Activated T-helper 2 cell treated with anti-CD3 and anti-CD28 coated beads, Interferon-gamma antibody, Interleukin-2, Interleukin-4, amounts not matched to agents 10 μg/mL and 5 μg/mL and 100 μg/mL, durations not matched to agents 14 hours and 24 hours and 36 hours (primary cell): ENCODE measurements at places on chromosomes 6 and 20.
A peak's percentile ranks its signal among the peaks of the same experiment; 100 is the strongest.

DNA sequence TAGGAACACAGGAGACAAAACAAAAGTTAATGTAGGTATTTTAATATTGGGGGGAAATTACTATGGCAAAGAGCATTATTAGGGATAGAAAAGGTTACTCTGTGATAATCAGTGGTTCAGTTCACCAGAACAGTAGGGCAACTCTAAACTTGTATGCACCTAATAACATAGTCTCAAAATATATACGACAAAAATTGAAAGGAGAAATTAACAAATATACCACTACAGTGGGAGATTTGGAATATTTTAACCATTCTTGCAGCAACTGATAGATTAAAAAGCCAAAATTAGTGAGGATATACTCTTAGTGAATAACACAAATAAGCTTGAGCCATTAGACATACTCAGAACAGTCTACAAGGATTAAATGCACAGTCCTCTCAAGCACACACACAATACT, 11.0 kb downstream of the ARMC12 start:
- no peak overlapping the region for H3K4me3 ChIP-seq
- DNase-seq, result no peak
- H3K36me3 ChIP-seq, result no peaks in the 10 kb centered on the region

DNA sequence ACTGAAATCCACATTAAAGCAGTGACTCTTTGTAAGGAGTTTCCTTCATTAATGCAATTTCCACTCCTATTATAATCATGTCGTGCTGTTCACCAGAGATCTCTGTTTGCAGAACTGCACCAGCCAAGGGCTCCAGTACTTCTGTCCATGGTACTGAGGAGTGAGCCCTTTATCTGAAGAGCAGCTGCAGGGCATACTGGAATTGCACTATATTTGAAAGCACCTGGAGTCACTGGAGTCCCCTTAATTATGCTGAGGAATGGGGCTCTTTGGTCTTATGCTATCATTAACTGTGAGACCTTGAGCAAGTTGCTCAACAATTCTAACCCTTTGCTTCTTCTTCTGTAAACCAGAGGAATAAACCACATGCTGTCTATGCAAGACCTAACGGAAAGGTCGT, 61.7 kb upstream of the NUP153 start:
- no peak for DNase-seq
- H3K27ac ChIP-seq, result no peak overlapping the region
- H3K4me3 ChIP-seq, result no peak overlapping the region
- no peaks in the 10 kb centered on the region for H3K4me1 ChIP-seq

DNA sequence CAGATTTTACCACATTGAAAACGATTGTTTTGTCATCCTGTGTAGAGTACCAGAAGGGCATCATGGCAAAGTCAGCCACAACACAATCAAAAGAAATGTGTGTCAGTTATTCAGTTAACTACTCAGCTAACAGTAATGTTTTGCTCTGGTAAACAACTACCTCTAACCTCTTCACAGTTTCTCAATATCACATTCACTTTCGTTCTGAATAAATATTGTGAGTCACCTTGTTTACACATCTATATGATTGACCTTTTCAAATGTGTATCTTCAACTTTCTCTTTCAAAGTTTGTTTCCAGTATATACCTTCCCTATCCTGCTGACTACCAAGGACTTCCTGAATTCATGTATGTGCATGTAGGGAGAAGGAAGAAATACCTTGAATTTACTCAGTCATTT, 216.6 kb upstream of the UFL1 start:
- no peaks in the 10 kb centered on the region for H3K36me3 ChIP-seq
- no peak overlapping the region for H3K27ac ChIP-seq

DNA sequence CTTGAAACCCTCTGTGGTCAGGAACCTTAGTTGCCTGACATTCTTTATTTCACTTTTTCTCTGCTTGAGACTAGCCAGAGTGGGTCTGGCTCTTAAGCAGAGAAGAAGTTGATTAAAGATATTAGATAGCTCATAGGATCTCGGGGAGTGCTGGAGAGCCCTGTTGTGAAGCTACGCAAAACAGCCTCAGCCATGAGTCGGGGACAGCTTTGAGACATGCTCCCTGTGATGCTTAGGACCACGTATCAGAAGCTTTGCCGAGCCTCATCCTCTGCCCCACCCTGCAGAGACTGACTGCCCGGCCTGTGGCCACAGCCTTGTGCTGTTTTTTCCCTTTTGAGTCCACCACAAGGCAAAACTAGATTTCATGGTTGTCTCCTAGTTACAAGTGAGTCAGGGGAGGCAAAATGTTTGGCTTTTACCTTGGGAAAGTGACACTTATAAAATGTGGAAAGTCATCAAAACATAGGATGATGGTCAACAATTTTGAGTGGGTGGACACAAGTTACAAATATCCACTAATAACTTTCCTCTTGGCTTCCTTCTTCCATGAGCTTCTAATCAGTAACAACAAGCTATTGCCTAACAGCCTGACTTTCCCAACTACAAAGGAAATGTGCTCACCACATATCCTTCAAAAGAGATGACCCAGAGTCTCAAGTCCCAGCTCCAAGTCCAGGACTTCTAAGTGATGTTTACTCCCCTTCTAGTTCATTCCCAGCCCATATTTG, 108.4 kb downstream of the JAG1 start:
- H3K27me3 ChIP-seq, result no peaks in the 10 kb centered on the region
- no peak overlapping the region for H3K4me3 ChIP-seq
- no peak overlapping the region for H3K27ac ChIP-seq
- peaks cover 49% of the 10 kb centered on the region for H3K4me1 ChIP-seq
- DNase-seq, result no peak

GRCh38 chr6:35343092-35343834, 905 bp downstream of the PPARD start:
- H3K27ac ChIP-seq, result peak overlapping the region; percentile 82
- no peaks in the 10 kb centered on the region for H3K27me3 ChIP-seq
- peaks cover 34% of the 10 kb centered on the region for H3K36me3 ChIP-seq
- DNase-seq, result no peak

DNA sequence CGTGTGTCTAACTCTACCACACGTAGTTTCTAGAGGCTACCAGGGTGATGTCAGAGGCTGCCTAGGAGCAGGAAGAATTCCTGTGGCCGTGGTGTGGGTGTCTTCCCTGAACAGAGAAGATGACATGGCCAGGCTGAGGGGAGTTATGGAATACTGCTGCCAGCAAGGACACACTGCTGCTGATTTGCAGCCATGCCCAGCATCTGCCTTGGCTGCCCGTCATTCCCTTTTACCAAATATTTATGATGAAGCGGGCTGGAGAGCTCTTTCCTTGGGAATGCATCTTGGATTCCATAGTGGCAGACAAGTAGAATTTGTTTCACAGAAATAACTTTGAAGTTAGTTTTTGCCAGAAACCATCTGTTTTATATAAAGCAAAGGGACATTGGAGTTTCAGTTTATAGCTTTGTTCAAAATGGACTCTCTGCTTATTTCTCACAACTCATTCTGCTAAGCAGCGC, 80.8 kb upstream of the VSTM2L start:
- DNase-seq, result no peak
- no peaks in the 10 kb centered on the region for H3K27me3 ChIP-seq
- no peak overlapping the region for H3K27ac ChIP-seq
- H3K4me3 ChIP-seq, result no peak overlapping the region

- peaks cover 53% of the 10 kb centered on the region for H3K4me1 ChIP-seq
- no peak for DNase-seq
- peaks cover 17% of the 10 kb centered on the region for H3K36me3 ChIP-seq
Measured at GRCh38 chr6:32950449-32950848, 2.4 kb downstream of the HLA-DMA start.

- H3K4me1 ChIP-seq, result no peaks in the 10 kb centered on the region
- no peak overlapping the region for H3K27ac ChIP-seq
- no peak overlapping the region for H3K4me3 ChIP-seq
- H3K27me3 ChIP-seq, result no peaks in the 10 kb centered on the region
- H3K36me3 ChIP-seq, result no peaks in the 10 kb centered on the region
Measured at GRCh38 chr6:115544765-115545671, 515.7 kb downstream of the FRK start.

DNA sequence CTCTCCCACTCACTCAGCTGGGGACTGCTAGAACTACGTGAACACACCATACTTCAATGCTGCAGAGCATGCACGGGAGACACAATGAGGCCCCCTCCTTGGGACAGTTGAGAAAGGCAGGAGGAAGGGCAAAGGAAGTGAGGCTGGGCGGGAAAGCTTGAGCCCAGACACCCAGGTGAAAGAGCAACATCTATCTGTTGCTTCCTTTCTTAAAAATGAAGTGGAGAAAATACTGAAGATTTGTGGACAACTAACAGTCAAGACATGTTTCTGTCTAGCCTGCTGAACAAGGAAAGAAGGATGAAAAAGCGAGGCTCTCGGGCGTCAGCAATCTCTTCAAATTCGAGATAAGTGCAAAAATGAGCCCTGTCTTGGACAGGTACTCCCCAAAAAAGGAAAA, 3.0 kb upstream of the NNAT start:
- peaks cover 10% of the 10 kb centered on the region for H3K36me3 ChIP-seq
- H3K27me3 ChIP-seq, result peaks cover 5% of the 10 kb centered on the region
- no peak overlapping the region for H3K27ac ChIP-seq
- H3K4me3 ChIP-seq, result no peak overlapping the region
- H3K4me1 ChIP-seq, result peaks cover 2% of the 10 kb centered on the region

DNA sequence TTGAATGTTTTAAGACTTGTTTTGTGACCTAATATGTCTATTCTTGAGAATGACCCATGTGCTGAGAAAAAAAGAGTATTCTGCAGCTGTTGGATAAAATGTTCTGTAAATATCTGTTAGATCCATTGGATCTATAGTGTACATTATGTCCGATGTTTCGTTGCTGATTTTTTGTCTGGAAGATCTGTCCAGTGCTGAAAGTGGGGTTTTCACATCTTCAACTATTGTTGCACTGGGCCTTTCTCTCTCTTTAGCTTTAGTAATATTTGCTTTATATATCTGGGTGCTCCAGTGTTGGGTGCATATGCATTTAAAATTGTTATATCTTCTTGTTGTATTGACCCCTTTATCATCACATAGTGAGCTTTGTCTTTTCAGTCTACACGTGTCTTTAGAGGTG, 5.7 kb upstream of the SIRPB2 start:
- H3K27me3 ChIP-seq, result peaks cover 55% of the 10 kb centered on the region
- H3K36me3 ChIP-seq, result no peaks in the 10 kb centered on the region
- H3K4me3 ChIP-seq, result no peak overlapping the region
- peaks cover 4% of the 10 kb centered on the region for H3K4me1 ChIP-seq
- no peak for DNase-seq

DNA sequence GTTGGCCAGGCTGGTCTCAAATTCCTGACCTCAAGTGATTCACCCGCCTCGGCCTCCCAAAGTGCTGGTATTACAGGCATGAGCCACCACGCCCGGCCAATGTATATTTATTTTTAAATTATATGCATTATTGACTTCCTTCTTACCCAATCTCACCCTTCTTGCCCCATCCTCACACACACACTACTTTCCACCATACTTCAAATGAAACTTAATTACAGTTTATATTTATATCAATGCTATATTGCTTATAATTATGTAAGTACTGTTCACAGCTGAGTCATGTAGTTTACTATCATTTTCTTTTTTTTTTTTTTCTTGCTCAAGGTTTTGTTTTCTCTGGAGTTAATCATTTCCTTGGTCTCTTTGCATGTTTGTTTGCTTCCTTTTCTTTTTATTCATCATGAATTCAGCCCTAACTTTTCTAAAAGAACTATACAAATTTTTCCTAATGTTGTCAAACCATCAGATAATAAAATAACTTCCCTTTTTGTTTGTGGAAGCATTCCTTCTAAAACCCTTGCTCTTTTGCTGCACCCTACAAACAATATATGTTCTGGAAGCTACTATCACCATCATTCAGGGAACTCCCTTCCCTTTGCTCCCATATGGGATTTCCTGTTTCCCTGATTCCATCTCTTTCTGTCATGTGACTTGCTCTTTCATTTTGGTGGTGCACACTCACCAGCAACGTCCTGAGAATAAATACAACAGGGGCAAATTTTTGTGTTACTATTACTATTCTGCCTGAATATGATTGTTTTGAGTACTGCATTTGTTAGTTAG, 201.7 kb upstream of the SASH1 start:
- no peak overlapping the region for H3K27ac ChIP-seq
- peaks cover 2% of the 10 kb centered on the region for H3K4me1 ChIP-seq
- H3K36me3 ChIP-seq, result no peaks in the 10 kb centered on the region

DNA sequence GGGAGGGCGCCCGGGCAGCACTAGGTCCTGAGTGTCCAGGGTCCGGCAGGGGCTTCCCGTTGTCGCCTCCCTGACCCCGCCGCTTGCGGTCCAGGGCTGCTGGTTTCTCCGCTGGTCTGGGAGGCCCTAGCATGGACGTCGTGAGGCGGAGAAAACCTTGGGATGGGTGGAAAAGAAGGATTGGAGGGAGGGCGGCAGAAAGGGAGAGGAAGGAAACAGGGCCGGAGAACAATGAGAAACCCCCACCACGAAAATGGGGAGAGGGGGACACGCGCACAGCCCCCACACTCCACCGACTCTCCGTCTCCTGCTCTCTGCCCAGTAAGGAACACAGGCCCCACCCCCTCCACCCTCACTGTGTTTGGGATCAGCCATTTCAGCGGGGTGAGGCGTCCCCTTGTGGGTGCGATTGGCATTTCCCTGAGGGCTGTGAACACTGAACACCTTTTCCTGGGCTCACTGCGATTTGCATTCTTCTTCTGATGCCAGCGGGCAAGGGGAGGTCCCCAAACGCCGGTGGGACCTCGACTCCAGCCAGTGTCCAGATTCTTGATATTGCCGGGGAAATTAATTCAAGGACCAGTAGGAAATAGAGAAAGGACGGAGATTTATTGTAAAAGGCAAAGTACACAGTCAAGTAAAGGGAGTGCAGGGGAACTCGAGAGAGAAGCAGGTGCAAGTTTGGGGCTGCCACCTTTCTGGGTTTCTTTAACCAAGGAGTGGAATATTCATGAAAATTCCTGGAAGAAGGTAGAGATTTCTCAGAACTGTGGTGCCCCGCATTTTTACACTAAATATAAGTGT, 3.3 kb upstream of the RAET1G start:
- peak; percentile 65 for DNase-seq
- H3K4me1 ChIP-seq, result peaks cover 18% of the 10 kb centered on the region
- H3K27me3 ChIP-seq, result peaks cover 83% of the 10 kb centered on the region
- H3K36me3 ChIP-seq, result no peaks in the 10 kb centered on the region
- no peak overlapping the region for H3K27ac ChIP-seq

GRCh38 chr6:99013145-99013544, 65.4 kb upstream of the FBXL4 start:
- H3K4me3 ChIP-seq, result no peak overlapping the region
- H3K27me3 ChIP-seq, result no peaks in the 10 kb centered on the region
- H3K27ac ChIP-seq, result no peak overlapping the region

DNA sequence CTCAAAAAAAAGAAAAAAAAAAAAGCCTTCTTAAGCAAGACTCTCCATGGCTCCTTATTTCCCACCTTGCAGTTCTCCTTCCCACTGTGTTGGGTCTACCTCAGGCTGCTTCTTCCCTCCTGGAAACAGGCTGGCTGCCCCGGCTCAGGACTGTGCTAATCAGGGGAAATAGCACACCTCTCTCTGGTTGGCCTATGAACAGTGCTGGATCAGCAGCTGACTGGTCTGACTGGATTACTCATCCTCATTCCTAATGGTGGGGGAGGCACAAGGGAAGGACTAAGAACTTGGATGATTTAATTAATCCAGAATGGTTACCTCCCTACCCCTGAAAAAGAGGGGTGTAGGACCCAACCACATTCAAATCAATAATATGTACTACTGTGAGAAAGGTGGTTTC, 3.9 kb upstream of the SRSF3 start:
- no peak overlapping the region for H3K27ac ChIP-seq
- no peak for DNase-seq
- no peak overlapping the region for H3K4me3 ChIP-seq
- no peaks in the 10 kb centered on the region for H3K27me3 ChIP-seq
- H3K36me3 ChIP-seq, result peaks cover 12% of the 10 kb centered on the region
- H3K4me1 ChIP-seq, result peaks cover 10% of the 10 kb centered on the region
